Type B pancreatic cell (in vitro differentiated cells): ENCODE measurements at places on chromosomes 7 and 10. TPM values are rescaled to one million over a fixed set of nuclear protein-coding genes. Genes with fewer than 3 reads are reported as not detected.
A peak's percentile ranks its signal among the peaks of the same experiment; 100 is the strongest.

- peaks cover 24% of the 10 kb centered on the region for H3K36me3 ChIP-seq
- no peak overlapping the region for H3K4me3 ChIP-seq
- no peak for DNase-seq
- no peaks in the 10 kb centered on the region for H3K27me3 ChIP-seq
Measured at GRCh38 chr10:119801176-119801575, 71.5 kb downstream of the MCMBP start.

DNA sequence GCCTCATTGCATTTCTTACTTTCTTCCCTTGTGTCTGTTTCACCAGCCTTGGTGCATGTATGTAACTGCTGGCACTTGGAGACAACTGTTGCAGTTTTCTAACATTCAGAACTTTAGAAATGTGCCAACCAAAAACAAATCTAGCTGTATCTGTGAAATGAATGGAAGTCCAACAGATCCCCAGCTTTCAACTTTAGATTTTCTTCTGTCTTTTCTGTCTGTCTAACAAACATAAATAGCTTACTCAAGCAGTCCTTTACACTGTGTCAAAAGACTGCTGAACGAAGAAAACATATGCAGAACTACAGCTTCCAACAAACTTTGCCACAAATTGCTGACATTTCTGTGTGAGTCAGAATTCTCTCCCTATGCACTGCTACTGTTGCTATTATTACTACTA is 30.9 kb downstream of the SORCS1 start:
- H3K27me3 ChIP-seq = peaks cover 7% of the 10 kb centered on the region
- no peak for DNase-seq
- no peaks in the 10 kb centered on the region for H3K4me1 ChIP-seq

The AKR1C1 gene
- total RNA-seq = 14.5 and 18.6 TPM in 2 replicates

GRCh38 chr7:45940939-45941338 is 19.9 kb upstream of the IGFBP3 start:
- no peaks in the 10 kb centered on the region for H3K27me3 ChIP-seq
- no peaks in the 10 kb centered on the region for H3K36me3 ChIP-seq
- H3K4me1 ChIP-seq = no peaks in the 10 kb centered on the region
- H3K27ac ChIP-seq = no peak overlapping the region

The GPR26 gene
- 0.14 and 1.8 TPM in 2 replicates for total RNA-seq

DNA sequence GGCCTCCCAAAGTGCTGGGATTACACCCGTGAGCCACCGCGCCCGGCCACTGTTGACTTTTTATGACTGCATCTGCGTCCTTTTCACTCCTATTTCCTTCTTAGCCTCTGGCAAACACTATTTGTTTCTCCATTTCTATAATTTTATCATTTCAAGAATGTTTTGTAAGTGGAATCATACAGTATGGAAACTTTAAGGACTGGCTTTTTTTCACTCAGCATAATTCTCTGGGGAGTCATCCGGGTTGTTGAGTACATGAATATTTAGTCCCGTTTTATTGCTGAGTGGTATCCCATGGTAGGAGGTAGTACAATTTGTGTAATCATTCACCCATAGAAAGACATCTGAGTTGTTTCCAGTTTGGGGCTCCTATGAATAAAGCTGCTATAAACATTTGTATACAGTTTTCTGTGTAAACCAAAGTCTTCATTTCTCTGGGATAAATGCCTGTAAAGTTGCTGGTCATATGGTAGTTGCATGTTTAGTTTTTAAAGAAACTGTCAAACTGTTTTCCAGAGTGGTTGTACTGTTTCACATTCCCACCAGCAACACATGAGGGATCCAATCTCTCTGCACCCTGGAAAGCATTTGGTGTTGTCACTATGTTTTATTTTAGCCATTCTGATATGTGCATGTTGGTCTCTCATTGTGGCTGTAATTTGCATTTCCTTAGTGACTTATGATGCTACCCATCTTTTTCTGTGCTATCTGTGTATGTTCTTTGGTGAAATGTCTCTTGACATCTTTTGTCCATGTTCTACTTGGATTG is 139.6 kb upstream of the EEPD1 start:
- H3K27ac ChIP-seq = no peak overlapping the region
- DNase-seq = no peak
- no peak overlapping the region for H3K4me3 ChIP-seq
- no peaks in the 10 kb centered on the region for H3K27me3 ChIP-seq
- no peaks in the 10 kb centered on the region for H3K4me1 ChIP-seq

- H3K36me3 ChIP-seq = peaks cover 30% of the 10 kb centered on the region
- no peaks in the 10 kb centered on the region for H3K27me3 ChIP-seq
- peak overlapping the region; percentile 59 for H3K27ac ChIP-seq
- DNase-seq = no peak
Measured at GRCh38 chr7:99363286-99363685, 11.2 kb upstream of the ARPC1B start.

The PKD2L1 gene
- total RNA-seq = 0.26 TPM in 1 of 2 replicates, not detected in the other

DNA sequence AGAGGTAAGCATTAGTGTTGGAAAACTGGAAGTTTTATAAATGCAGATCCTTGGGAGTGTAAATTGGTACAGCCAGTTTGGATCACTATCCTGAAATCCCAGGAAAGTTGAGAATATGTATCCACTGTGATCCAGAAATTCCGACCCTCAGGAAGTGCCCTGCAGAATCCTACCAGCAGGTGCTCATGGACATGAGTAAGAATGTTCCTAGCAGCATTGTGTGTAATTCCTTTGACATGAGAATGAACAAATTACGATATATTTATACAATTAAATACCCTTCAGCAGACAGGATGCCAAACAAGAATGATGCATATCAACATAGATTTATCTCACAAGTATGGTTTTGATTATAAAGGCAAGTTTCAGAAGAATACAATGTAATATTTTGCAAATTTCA is 181.6 kb downstream of the XPNPEP1 start:
- H3K4me3 ChIP-seq = no peak overlapping the region
- no peak overlapping the region for H3K27ac ChIP-seq
- peaks cover 17% of the 10 kb centered on the region for H3K4me1 ChIP-seq

- peaks cover 12% of the 10 kb centered on the region for H3K36me3 ChIP-seq
- peak overlapping the region; percentile 88 for H3K27ac ChIP-seq
- H3K4me3 ChIP-seq = peak overlapping the region; percentile 86
- H3K27me3 ChIP-seq = no peaks in the 10 kb centered on the region
- peaks cover 19% of the 10 kb centered on the region for H3K4me1 ChIP-seq
Measured at GRCh38 chr10:13100349-13101294, 659 bp downstream of the OPTN start.

GRCh38 chr7:115558161-115558560 is 472.4 kb downstream of the TFEC start:
- no peaks in the 10 kb centered on the region for H3K4me1 ChIP-seq
- DNase-seq = no peak
- H3K27ac ChIP-seq = no peak overlapping the region
- no peaks in the 10 kb centered on the region for H3K36me3 ChIP-seq
- no peaks in the 10 kb centered on the region for H3K27me3 ChIP-seq
- no peak overlapping the region for H3K4me3 ChIP-seq

GRCh38 chr7:147245274-147245673 is 1128.7 kb downstream of the CNTNAP2 start:
- no peaks in the 10 kb centered on the region for H3K36me3 ChIP-seq
- no peaks in the 10 kb centered on the region for H3K4me1 ChIP-seq
- no peak overlapping the region for H3K27ac ChIP-seq
- H3K27me3 ChIP-seq = peaks cover 7% of the 10 kb centered on the region
- no peak overlapping the region for H3K4me3 ChIP-seq

The MEOX2 gene
- total RNA-seq = 3.0 TPM in 1 of 2 replicates, not detected in the other

- DNase-seq = no peak
- H3K36me3 ChIP-seq = no peaks in the 10 kb centered on the region
- peaks cover 15% of the 10 kb centered on the region for H3K4me1 ChIP-seq
- H3K27ac ChIP-seq = no peak overlapping the region
- peaks cover 42% of the 10 kb centered on the region for H3K27me3 ChIP-seq
Measured at GRCh38 chr10:77643795-77644468, 6.3 kb upstream of the KCNMA1 start.

DNA sequence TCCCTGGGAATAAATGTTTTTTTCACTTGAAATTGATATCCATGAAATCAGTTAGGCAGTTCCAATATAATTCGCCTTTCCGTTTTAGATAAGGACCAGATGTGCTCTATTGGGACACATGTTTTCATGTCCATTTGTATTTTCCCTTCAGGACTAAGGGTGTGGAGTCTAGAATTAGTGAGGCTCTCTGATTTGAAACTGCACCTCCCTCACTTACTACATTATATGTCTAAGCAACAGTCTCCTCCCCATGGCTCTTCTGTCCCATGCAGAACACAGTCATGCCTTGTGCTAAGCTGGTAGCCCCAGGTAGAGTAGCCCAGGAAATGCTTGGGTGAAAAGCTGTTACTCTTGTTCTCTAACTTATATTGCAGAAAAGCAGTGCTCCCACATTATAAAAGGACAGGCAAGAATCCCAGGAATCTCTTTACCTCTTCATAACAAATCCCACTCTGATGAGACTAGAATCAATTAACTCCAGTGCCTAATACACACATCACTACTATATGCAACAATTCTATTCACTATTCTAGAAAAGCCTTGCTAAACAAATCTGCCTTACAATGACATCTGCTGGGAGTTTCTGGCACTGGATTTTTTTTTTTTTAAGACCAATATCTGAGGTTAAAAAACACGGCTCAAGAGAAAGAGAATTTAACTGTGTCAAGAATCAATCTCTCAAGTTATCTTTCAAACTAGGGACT is 293.9 kb downstream of the SNX13 start:
- no peaks in the 10 kb centered on the region for H3K27me3 ChIP-seq
- no peaks in the 10 kb centered on the region for H3K36me3 ChIP-seq
- peaks cover 8% of the 10 kb centered on the region for H3K4me1 ChIP-seq
- H3K27ac ChIP-seq = no peak overlapping the region
- H3K4me3 ChIP-seq = no peak overlapping the region
